ENCODE measurements at places on chromosomes 1 and 21.

GRCh38 chr1:106755682-106756406 is 300.6 kb upstream of the PRMT6 start:
- DNase-seq, result no peak

- DNase-seq, result no peak
Observed at GRCh38 chr1:213925531-213926182, 62.1 kb upstream of the PROX1 start.

- no peak for DNase-seq
Observed at GRCh38 chr1:32426489-32427255, 32.4 kb upstream of the BSDC1 start.

- DNase-seq, result no peak
Observed at GRCh38 chr1:226388131-226388530, 19.8 kb downstream of the PARP1 start.

- DNase-seq, result no peak
Observed at GRCh38 chr1:164801791-164802502, 243.0 kb downstream of the PBX1 start.

DNA sequence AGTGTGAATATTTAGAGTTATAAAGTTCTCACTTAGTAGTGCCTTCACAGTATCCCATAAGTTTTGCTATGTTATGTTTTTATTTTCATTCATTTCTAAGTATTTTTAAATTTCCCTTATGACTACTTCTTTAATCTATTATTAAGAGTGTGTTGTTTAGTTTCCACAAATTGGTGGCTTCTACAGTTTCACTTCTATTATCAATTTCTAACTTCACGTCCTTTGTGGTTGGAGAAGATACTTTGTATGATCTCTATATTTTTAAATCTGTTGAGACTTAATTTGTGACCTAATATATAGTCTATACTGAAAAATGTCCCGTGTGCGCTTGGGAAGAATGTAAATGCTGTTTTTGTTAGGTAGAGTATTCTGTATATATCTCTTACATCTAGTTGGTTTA is 11.7 kb downstream of the CHIA start:
- DNase-seq, result no peak

DNA sequence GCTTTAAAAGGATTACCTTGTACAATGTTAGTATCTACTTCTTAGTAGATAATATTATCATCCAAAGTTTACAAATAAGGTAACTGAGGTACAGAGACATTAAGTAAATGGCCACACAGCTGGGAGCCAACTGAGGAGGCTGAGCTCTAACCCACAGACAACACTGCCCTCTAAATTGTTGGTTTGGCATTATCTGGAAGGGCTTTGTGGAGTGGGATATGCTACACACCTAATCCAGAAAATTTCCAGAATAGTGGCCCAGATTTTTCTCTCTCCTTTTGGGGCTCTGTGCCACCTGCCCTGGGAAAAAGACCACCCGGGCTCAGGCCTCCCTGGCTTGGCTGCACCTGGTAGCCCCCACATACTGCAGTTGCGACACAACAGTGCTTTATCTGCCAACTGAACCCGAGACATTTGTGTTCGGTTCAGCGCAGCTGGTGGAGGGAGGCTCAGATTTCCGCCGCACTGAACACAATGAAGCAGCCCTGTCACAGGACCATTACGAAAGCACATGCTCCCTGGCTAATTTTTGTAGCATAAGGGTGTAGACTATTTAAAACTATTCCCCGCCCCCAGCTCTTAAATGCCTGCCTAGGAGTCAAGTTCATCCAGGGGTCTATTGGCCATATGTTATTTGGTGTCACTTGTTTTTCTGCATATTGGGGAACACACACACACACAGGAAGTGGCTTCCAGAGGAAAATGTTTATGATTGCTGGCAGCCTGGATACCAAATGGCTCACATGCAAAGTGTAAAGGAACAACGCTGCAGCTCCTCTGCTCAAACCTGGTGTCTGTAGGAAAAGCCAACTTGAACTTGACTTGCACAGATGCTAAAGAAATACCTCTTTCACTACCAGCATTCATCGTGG is 92.3 kb upstream of the ESRRG start:
- no peak for DNase-seq

DNA sequence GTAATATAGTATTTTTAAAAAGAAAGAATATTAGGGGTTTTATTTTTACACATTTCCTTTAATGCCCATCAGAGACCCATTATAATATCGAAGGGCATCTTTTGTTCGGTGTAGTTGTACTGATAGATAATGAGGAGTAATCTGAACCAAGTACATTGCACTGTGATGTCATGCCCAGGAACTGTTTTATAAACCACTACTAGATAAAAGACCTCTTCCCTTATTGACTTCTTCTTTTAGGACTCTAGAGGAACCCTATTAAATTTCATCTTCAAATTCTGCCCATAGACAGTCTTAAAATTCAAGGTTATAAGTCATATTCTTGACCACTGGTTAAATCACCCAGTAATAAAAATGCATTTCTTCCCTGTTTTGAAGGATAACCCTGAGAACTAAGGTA is 206.5 kb downstream of the NRIP1 start:
- DNase-seq, result no peak

Measured in stimulated activated CD4-positive, alpha-beta T cell treated with anti-CD3 and anti-CD28 coated beads, Interleukin-12 subunit alpha, Interleukin-12 subunit beta, amount 100 ng/mL, for 4 hours (primary cell).